ENCODE measurements at places on chromosomes 4 and X.
A peak's percentile ranks its signal among the peaks of the same experiment; 100 is the strongest.

DNA sequence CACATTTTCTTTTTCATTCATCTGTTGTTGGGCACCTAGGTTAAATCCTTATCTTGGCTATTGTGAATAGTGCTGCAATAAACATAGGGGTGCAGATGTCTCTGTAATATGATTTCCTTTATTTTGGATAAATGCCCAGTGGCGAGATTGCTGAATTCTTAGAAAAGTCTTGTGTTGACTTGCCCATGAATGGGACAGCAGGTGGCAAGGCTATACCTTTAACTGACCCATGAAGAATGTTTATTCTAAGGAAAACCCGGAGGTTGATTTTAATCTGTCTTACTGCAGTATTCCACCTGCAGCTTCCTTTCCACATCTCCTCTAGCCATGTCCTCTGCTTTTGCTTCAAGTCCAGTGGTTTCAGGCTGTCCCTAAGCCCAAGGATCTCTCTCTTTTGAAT, 220.6 kb downstream of the SNCA start:
- no peak for DNase-seq

DNA sequence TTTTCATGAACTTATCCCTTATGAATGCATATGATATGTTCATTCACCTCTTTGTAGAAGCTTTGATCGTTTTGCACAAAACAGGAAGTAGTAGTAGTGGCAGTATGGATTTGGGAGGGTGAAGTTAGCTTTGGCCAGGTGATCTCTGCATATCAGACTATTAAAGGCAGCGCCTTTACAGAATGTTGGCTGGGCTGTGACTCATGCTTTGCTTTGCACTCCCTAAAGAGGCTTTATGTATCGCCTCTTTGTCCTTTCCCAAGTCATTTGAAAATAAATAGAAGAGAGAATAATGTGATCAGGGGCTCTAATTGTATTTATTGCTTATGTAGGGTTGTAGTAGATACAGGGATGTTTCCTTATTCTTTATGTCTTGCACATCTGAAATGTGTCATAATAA, 50.4 kb downstream of the SHROOM3 start:
- no peak for DNase-seq

- no peak for DNase-seq
Measured at GRCh38 chr4:88215351-88215750, 56.9 kb upstream of the ABCG2 start.

- DNase-seq: peak; percentile 80
Measured at GRCh38 chr4:163663454-163664225, 169.2 kb downstream of the TMA16 start.

GRCh38 chrX:7620560-7620959, 222.4 kb upstream of the VCX start:
- DNase-seq: no peak

DNA sequence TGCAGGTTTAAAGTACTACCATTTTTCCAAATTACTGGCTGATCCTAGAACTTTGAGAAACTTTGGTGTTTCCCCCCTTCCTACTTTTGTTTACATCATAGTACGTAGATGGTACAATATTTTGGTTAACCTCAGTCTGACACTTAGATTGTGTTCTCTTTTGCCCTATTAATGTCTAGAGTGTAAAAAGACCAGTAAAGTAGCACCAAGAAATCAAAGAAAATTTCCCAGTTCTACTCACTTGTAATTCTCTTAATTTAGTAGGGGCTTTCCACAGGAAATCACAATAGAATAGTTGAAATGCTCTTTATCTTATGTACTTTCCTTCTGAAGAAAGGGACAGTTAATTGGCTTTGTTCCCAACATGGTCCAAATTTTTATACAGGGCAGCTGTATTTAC, 51.6 kb downstream of the NFKB1 start:
- DNase-seq: peak; percentile 14

GRCh38 chrX:152821145-152821765, 9.3 kb downstream of the CETN2 start:
- DNase-seq: peak; percentile 23

GRCh38 chrX:72621625-72622485, 49.2 kb upstream of the HDAC8 start:
- peak; percentile 48 for DNase-seq

- DNase-seq: no peak
Measured at GRCh38 chr4:57303012-57303751, 193.0 kb upstream of the IGFBP7 start.

DNA sequence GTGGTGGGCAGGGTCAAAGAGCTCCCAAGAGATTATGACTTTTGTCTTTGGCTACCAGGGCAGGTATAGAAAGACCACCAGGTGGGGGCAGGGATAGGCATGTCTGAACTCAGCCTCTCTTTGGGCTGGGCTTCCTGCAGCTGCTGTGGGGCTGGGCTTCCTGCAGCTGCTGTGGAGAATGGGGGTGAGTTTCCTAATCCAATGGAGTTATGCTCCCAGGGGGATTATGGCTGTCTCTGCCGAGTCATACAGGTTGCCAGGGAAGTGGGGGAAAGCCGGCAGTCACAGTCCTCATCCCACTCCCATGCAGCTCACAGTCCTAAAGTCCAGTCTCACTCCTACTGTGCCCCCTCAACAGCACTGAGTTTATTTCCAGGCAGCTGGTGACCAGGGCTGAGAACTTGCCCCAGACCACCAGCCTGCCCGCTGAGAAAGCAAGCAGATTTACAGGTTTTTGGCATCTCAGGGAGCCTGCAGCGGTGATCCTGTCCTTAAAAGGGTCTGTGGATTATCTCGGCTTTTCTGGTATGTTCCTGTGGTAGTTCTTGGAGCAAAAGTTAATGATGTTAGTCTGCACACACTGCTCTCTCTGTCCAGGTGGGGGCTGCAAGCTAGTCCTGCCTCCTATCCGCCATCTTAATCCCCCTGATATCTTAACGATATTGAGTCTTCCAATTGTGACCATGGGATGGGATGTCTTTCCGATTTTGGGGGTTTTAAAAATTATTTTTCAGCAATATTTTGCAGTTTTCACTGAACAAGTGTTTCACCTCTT, 133.4 kb downstream of the RTL9 start:
- no peak for DNase-seq

GRCh38 chr4:78205591-78205990, 148.5 kb downstream of the FRAS1 start:
- no peak for DNase-seq

DNA sequence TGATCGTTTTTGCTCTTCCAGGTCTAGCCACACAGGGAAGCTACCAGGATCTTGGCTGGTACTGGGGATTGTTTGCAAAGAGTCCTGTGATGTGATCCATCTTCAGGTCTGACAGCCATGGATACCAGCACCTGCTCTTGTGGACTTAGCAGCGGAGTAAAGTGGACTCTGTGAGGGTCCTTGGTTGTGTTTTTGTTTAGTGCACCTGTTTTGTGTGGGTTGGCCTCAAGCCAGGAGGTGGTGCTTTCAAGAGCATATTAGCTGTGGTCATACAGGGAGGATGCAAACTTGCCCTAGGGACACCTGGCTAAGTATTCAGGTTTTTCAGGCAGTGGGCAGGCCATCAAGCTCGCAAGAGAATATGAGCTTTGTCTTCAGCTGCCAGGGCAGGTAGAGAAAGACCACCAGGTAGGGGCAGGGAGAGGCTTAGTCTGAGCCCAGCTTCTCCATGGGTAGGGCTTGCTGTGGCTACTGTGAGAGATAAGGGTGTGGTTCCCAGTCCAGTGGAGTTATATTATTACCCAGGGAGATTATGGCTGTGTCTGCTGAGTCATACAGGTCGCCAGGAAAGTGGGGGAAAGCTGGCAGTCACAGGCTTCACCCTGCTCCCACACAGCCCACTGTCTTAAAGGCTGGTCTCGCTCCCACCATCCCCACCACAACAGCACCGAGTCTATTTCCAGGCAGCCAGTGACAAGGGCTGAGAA, 293.7 kb downstream of the PCDH18 start:
- no peak for DNase-seq

DNA sequence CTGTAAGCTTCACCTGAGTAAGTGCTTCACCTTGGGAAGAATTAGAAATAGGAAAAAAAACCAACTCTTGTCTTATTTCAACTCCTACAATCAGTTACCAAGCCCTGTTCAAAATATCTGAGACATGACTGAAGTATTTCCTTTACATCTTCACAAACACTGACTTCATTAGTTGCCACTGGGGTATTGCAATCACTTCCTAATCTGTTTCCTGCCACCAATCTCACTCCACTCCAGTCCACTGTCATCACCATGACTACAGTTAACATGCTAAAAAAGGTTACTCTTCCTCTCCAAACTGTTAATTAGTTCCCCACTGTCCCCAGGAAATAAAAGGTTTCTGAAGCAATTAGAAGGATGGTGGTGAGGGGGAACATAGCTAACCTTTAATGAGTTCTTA, 3.3 kb upstream of the SUPT20HL1 start:
- no peak for DNase-seq

GRCh38 chr4:153530284-153530999, 64.3 kb downstream of the TMEM131L start:
- peak; percentile 36 for DNase-seq

DNA sequence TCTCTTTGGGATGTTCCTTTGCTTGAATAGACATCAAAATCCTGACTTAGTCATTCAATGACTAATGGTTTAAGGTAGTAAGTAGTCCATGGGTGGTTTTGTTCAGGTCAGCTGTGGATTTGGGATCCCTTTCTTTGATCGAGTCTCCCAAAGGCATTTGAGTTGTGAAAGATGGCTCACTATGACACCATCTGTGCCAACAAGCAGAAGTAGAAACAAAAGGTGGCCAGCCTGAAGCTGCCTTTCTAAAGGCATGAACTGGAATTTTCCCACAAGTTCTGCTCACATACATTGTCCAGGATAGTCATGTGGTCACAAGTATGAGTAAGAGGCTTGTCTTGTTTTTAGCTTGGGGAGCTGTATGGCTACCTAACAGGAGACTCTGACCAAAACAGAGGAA, 129.9 kb downstream of the CCNG2 start:
- DNase-seq: no peak

- DNase-seq: no peak
Measured at GRCh38 chr4:98747393-98748091, 89.1 kb upstream of the TSPAN5 start.

DNA sequence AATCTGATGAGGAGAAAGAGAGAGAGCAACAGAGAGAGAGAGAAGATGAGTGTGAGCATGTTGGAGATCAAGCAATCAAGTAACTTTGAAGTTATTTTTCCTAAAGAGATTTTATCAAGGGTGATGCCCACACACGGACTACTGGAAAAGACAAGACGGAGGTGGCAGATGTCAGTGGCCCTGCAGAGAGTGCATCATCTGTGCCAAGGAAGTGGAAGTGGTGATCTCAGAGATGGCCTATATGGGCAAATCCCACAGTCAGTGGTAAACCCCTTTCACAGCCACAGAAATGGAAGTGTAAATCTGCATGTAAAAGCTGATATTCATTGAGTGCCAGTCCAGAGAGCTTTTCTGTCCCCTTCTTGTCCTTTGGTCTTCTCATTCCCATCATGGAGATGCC, 577.2 kb upstream of the AADAT start:
- DNase-seq: peak; percentile 54

- DNase-seq: no peak
Measured at GRCh38 chrX:53088136-53088974, 5.6 kb upstream of the KANTR start.

DNA sequence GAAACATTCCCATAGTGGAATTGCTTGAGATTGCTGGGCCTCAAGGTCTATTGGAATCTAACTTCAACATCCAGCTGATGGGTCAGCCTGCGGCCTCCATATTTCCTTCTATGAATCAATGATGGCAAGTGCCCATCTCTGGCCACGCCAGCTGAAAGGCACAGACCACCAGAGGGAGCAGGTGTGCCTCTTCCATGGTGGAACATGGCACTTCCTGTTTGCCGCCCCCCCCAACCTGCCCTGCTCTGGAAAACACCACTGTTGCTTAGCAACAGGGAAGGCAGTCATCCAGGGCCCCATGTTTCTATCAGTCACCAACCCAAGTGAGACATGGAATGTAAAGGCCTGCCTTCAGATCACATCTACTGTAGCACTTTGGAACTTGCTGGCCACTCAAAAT, 11.6 kb downstream of the PAGE4 start:
- peak; percentile 72 for DNase-seq

All from GM12865 (cell line).